ENCODE measurements at places on chromosomes 16 and 17. TPM values are rescaled to one million over a fixed set of nuclear protein-coding genes. Genes with fewer than 3 reads are reported as not detected.

GRCh38 chr17:51353296-51353695 lies 93.0 kb downstream of the UTP18 start:
- DNase-seq = no peak
- peaks cover 44% of the 10 kb centered on the region for H3K4me1 ChIP-seq
- H3K4me3 ChIP-seq = no peak overlapping the region
- H3K27me3 ChIP-seq = no peaks in the 10 kb centered on the region
- no peak overlapping the region for H3K27ac ChIP-seq

DNA sequence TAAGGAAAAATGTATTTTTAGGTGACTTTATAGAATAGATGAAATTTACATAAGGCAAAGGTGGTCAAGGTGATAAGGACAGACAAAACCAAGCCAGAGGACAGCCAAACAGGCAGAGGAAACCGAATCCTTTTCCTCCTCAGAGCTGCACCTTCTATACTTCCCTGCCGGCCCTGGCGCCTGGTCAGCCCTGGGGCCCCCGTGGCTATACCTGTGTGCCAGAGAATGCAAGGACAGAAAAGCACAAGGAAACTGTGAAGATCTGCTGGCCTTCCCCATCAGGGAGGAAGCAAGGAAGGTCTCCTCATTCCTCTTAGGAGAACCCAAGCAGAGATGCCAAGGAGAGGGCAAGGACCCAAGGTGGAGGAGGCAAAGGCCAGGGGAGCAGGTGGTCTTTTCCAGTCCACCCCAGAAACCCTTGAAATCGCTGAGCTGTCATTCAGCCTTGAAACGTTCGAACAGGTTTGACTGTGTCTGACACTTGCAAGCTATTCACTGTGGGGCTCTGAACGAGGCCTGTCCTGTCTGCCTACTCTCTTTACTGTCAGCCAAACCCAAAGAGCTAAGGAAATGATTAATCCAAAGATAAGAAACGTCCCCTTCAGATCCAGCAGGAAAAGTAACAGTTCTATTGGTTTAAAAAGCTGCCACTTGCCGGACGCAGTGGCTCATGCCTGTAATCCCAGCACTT lies 114.4 kb downstream of the XYLT1 start:
- peaks cover 32% of the 10 kb centered on the region for H3K4me1 ChIP-seq
- H3K4me3 ChIP-seq = no peak overlapping the region
- peaks cover 2% of the 10 kb centered on the region for H3K27me3 ChIP-seq

GRCh38 chr17:28912938-28913333 lies 10.1 kb upstream of the DHRS13 start:
- H3K27ac ChIP-seq = no peak overlapping the region
- H3K36me3 ChIP-seq = peaks cover 95% of the 10 kb centered on the region
- H3K27me3 ChIP-seq = no peaks in the 10 kb centered on the region
- DNase-seq = no peak
- no peaks in the 10 kb centered on the region for H3K4me1 ChIP-seq

DNA sequence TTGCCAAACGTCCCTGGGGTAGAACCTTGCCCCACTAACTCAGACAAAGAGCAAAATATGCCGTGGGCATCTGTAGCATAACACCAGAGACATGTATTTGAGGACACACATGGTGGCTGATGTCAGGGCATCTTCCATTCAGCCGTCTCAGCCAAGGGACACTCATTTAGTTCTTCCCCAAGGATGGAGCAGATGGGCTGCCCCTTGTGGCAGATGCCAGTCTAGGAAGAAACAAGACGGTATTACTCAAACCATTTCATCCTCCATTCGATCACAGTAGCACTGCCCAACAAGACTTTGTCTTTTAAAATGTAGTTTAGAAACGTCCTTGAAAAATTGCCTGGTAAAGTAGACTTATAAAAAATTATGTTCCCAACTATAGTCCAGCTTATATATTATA lies 937.6 kb upstream of the EEF2KMT start:
- no peaks in the 10 kb centered on the region for H3K36me3 ChIP-seq
- no peaks in the 10 kb centered on the region for H3K4me1 ChIP-seq
- H3K27me3 ChIP-seq = no peaks in the 10 kb centered on the region
- DNase-seq = no peak
- no peak overlapping the region for H3K4me3 ChIP-seq

GRCh38 chr16:85207357-85207921 lies 95.2 kb upstream of the CIBAR2 start:
- no peak for DNase-seq
- no peaks in the 10 kb centered on the region for H3K27me3 ChIP-seq
- H3K36me3 ChIP-seq = peaks cover 2% of the 10 kb centered on the region
- H3K4me1 ChIP-seq = peaks cover 59% of the 10 kb centered on the region

- H3K36me3 ChIP-seq = peaks cover 4% of the 10 kb centered on the region
- H3K27ac ChIP-seq = no peak overlapping the region
- DNase-seq = no peak
- peaks cover 45% of the 10 kb centered on the region for H3K4me1 ChIP-seq
Measured at GRCh38 chr16:85724126-85724879, 26.6 kb downstream of the C16orf74 start.

GRCh38 chr17:72455562-72455961 lies 334.7 kb downstream of the SOX9 start:
- no peaks in the 10 kb centered on the region for H3K27me3 ChIP-seq
- H3K36me3 ChIP-seq = no peaks in the 10 kb centered on the region
- no peak overlapping the region for H3K4me3 ChIP-seq
- peaks cover 30% of the 10 kb centered on the region for H3K4me1 ChIP-seq

- peak overlapping the region; percentile 52 for H3K27ac ChIP-seq
- no peaks in the 10 kb centered on the region for H3K36me3 ChIP-seq
- H3K4me1 ChIP-seq = no peaks in the 10 kb centered on the region
- no peaks in the 10 kb centered on the region for H3K27me3 ChIP-seq
- H3K4me3 ChIP-seq = no peak overlapping the region
Measured at GRCh38 chr16:68005786-68006286, 6.6 kb upstream of the DPEP2 start.

- peaks cover 17% of the 10 kb centered on the region for H3K36me3 ChIP-seq
- no peak overlapping the region for H3K4me3 ChIP-seq
- H3K27ac ChIP-seq = no peak overlapping the region
- H3K27me3 ChIP-seq = no peaks in the 10 kb centered on the region
Measured at GRCh38 chr17:6528557-6528956, 27.8 kb downstream of the PITPNM3 start.

DNA sequence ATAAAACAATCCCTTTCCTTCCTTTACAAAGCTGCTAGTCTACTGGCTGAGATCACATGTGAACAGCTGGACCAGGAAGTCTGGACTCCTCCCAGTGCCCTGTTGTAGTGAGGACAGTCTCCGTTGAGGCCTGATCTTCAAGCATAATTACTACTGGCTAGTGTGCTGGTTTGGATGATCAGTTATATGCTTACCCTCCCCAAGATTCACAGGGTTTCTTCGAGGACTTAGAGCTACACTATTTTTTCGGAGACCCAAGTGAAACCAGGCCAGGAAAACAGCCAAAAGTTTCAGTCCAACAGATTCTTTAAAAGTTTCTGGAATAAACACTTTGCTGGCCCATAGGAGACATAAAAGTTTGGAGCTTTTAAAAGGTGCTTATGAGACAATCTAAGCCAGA lies 194.9 kb upstream of the CDH11 start:
- no peak for DNase-seq
- peaks cover 4% of the 10 kb centered on the region for H3K4me1 ChIP-seq
- no peak overlapping the region for H3K4me3 ChIP-seq
- no peaks in the 10 kb centered on the region for H3K36me3 ChIP-seq

DNA sequence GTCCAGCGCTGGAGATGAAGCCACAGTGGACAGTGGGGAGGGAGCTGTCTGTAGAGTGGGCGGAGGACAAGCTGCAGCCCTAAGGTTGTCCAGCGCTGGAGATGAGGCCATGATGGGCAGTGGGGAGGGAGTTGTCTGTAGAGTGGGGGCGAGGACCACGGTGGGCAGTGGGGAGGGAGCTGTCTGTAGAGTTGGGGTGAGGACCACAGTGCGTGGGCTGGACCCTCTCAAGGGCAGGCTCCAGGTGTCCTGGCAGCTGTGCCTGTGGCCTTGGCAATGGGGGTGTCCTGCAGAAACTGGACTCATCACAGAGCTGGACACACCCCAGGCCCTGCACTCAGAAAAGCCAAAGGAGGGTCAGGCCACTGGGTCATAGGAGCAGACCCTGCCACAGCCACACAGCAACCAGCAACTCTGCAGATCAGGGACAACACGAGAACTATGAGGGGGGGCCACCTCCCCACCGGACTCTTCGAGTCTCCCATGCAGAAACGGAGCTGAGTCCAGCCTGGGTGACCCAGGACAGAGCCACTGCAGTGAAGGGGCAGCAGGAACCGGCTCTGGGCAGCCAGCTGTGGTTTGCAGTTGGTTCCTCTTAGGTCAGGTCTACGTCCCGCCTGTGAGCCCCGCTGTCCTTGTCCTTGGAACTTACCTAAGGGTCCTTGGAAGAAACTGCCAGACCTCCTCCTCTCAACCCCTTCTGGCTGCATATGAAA lies 33.4 kb upstream of the CBFA2T3 start:
- H3K4me3 ChIP-seq = no peak overlapping the region
- no peak overlapping the region for H3K27ac ChIP-seq
- H3K36me3 ChIP-seq = no peaks in the 10 kb centered on the region
- H3K4me1 ChIP-seq = peaks cover 12% of the 10 kb centered on the region
- no peak for DNase-seq
- H3K27me3 ChIP-seq = no peaks in the 10 kb centered on the region

DNA sequence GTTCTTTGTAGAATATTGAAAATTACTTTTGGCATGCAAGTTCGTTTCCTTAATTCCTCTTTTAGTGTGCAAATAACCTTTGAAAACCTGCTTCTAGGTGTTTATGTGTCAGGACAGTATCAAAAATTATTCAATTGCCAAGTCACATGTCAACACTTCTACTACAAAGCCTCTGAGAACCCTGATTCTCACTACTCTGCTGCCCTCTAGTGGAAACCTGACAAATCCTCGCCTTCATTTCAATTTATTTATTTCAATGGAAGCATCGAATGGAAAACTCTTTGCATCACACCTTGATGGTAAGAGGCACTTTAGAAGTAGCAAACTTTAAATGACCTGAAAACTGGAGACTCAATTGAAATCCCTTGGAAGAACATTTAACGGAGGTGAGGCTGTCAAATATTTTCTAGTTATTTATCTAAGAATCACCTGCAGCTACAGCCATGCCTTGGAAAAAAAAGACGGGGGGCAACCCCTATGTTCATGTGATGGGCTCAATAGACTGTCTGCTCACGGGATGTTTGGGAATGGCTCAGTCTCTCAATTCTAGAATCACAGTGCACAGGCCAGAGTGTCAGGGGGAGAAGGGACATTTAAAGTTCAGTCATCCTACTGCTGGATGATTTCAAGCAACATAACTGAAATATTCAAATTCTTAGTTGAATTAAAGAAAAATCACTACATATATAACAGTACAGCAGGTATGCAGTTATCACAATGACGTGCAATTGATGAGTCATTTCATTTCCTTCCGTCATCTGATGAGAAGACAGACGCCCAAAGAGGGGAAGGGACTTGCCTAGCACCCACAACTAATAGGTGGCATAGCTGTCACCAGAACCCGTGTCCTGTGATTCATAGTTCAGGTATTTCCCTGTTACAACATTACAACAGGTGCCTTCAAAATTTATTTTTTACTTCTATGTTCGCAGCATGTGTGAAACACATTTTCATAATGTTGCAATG lies 563.9 kb downstream of the TOX3 start:
- H3K4me3 ChIP-seq = no peak overlapping the region
- H3K27ac ChIP-seq = no peak overlapping the region
- peak; percentile 90 for DNase-seq
- H3K27me3 ChIP-seq = no peaks in the 10 kb centered on the region
- no peaks in the 10 kb centered on the region for H3K36me3 ChIP-seq

DNA sequence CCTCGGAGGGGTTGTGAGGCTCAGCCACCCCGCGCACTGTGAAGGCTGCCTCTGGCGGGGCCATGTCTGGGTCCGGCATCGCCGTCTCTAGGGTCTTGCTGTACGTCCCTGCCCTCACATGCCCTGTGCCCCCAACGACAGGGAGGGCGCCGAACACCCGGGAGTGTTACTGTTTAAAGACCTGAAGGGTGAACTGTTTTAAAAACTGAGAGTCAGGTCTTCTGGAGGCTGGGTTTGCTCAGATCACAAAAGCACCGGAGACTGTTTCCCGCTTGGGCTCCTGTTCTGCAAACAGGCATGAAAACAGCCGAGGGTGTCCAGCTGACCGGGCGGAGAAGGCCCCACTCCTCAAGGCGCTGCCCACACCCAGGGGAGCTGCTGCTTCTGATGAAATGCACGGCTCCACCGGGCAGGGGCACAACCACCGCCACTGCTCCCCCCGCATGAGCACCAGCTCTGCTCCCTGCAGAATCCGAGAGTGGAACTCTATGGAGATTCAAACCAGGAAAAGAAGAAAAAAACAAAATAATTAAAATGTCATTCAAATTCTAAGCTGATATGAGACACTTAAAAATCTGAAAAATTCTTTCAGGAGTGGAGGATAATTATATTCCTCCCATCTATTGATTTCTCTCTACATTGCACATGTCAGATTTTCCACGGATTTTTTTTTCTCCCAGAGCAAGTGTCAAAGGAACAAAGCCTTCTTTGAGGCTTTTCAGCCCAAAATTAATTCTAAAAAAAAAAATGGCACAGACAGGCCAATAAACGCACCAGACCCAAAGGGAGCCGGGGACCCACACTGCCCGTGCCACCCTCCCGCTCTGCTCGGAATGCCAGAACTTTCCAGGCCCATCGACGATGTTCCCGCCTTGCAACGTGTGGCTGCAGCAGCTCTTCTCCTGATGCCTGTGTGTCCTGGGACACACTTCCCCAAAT lies 74.3 kb downstream of the LMF1 start:
- no peak overlapping the region for H3K4me3 ChIP-seq
- H3K27ac ChIP-seq = peak overlapping the region; percentile 64
- H3K27me3 ChIP-seq = no peaks in the 10 kb centered on the region
- DNase-seq = peak; percentile 28

GRCh38 chr16:81604960-81605383 lies 160.4 kb downstream of the CMIP start:
- H3K36me3 ChIP-seq = peaks cover 15% of the 10 kb centered on the region
- no peak for DNase-seq
- H3K27ac ChIP-seq = no peak overlapping the region
- H3K4me3 ChIP-seq = no peak overlapping the region

GRCh38 chr16:28112908-28113307 lies 49.4 kb upstream of the GSG1L start:
- H3K36me3 ChIP-seq = peaks cover 36% of the 10 kb centered on the region
- DNase-seq = no peak
- H3K4me1 ChIP-seq = no peaks in the 10 kb centered on the region
- H3K27me3 ChIP-seq = no peaks in the 10 kb centered on the region

DNA sequence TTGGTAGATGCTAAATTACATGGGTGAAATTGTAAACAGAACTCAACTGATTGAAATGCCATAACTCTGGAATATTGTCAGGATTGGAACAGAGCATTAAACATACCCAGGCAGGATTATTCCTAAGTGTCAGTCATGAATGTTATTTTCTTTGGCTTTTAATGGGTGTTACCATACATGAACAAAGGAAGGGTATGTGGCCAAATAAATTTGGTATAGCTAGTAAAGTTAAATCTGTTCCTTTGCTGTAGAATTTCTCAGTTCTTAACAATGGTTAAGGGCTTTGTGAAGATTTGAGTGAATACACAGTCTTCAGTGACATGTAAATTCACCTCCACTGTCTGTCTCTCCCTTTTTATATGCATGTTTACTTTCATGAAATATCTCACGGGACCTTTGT lies 679.5 kb upstream of the CDH8 start:
- no peak for DNase-seq
- no peak overlapping the region for H3K27ac ChIP-seq
- no peaks in the 10 kb centered on the region for H3K36me3 ChIP-seq
- no peaks in the 10 kb centered on the region for H3K27me3 ChIP-seq
- no peak overlapping the region for H3K4me3 ChIP-seq

Gene OTOP3
- total RNA-seq = not detected

Gene IRX3
- 4.2 TPM for total RNA-seq

Gene NOTUM
- 3.0 TPM for total RNA-seq

Gene GUCY2D
- total RNA-seq = 0.10 TPM

Gene PSMC3IP
- total RNA-seq = 10.0 TPM

Gene C17orf100
- total RNA-seq = 2.6 TPM

Gene RNF157
- total RNA-seq = 22.8 TPM

Gene SRSF1
- total RNA-seq = 226 TPM

Gene NDUFAB1
- total RNA-seq = 125 TPM

Gene MRPS7
- total RNA-seq = 71.2 TPM

Gene TEX14
- 0.30 TPM for total RNA-seq
